ENCODE measurements at places on chromosomes 6 and 20. TPM values are rescaled to one million over a fixed set of nuclear protein-coding genes. Genes with fewer than 3 reads are reported as not detected.

- no peak for DNase-seq
Measured at GRCh38 chr6:20943922-20944321, 409.7 kb downstream of the CDKAL1 start.

DNA sequence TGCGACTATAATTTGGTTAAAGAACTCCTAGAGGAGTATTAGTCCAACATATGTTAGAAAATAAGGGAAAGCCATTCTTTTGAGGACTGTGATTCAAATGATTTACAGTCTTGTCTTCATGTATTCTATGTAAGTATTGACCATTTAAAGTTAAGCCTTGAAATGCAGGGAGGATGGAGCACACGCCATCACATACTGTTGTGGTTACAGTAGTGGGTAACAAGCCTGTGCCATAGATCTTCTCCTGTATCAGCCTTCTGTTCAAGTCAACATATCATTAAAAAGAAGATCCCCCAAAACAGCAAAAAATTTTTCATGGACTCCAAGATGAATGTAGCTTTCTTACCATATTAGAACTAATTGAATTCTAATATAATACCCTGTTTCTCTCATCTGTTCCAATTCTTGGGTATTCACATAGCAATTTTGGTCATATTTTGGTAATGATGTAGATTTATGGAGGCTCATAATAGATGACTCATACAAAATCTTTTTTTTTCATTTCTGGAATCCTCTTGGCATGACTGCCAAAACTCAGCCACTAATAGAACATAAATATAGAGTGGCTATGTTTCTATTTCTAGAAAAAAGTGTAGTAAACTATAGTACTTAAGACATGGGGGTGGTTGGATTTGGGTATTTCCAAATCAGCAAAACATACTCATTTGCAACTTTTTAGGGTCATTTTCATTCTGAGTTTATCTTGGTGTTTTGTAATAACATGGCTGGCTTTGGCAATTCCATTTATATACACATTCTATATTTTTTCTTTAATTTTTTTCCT is 413.5 kb downstream of the BCKDHB start:
- no peak for DNase-seq

DNA sequence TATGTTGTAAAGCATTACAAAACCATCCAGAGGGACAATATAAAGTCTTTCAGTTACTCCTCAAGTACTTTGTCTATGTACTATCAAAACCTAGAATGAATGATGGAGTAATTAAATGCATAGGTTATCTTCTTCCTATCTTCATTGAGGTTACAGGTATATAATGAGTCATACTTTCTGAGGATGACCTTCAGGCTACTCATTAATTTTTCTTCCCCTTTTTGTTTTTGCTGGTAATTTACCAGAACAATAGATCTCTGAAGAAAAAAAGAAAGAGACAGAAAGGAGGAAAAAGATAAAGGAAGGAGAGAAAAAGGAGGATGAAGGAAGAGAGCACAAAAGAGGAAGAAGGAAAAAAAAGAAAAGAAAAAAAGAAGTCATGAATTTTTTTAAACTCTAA is 398.4 kb downstream of the TBC1D32 start:
- DNase-seq: no peak

DNA sequence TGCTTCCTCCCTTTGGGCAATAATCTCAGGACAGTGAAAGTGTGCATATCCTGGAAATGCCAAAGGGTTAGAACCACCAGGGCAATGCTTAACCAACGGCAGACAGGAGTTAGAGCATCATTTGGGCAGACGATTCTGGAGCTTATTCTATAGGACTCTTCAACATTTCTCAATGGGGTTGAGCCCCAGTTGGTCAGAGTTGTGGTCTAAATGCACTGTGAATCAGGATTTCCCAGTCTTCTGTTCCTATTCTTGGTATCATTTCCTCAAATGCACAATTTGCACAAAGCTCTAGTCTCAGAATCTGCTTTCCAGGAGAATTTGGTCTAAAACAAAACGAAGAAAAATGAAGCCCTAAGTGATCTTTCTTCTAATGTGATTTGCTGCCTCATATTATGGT is 389.6 kb upstream of the JAG1 start:
- no peak for DNase-seq

GRCh38 chr6:4565301-4566250 is 210.6 kb upstream of the CDYL start:
- no peak for DNase-seq

- DNase-seq: no peak
Measured at GRCh38 chr20:51417250-51418136, 125.0 kb downstream of the NFATC2 start.

DNA sequence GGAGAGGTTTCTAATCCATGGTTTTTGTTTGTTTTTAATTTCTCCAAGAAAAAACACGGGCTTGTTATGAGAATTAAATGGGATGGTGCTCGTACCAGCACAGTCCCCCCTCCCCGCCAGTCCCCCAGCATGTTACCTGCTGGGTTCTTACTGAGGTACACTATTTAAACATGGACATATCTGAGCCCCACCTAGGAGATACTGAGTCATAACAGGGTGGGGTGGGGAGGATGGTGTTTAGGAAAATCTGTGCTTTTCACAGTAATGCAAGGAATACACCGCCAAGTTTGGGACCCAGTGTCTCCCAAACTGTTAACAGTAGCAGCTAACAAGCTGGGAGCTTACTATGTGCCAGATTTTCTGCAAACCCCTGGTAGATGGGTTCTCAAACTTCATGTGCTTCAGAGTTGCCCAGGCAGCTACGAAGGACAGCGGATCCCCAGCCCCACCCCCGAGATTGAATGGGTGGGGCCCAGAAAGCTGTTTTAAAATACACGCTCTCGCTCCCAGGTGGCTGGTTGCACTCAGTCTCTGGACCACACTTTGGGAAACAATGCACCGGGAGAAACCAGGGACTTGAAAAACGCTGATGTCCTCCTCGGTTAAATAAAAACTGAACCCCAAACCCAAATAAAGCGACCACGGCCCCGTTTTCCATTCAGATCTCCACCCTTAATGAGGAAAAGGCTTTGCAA is 995 bp downstream of the ZFP64 start:
- peak; percentile 73 for DNase-seq

GRCh38 chr6:43913375-43914271 is 143.6 kb downstream of the VEGFA start:
- no peak for DNase-seq

DNA sequence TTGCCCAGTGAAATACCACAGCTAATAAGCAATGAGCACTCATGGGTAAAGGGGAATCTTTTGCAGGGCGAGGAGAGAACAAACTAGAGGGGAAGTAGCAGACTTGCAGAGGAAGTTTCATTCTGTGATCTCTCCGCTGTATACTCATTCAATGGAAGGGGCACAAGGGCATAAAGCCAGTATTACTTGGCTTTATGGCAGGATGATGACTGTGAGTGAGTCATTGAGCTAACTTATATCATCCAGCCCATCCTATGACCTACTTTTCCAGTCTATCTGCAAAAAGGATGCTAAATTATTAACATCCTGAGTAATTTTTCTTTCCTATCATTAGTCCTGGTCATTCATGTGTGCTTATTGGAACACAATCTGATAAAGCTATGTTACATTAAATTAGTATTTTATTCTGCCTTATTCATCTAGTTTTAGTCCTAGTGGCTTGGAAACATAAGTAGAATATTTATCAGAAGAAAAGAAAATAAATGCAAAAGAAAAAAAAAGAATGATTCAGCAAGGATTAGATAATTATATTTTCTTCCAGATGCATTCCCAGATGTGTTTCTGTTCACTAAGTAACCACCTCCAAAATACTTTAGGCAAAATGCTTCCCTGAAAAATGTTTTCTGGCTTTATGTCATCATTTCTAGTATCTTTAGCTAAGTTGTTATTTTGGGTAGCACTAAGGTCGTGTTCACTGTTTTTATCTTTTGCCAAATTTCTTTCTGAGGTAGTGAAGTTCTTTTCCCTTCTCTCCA is 471.7 kb downstream of the CDKAL1 start:
- DNase-seq: peak; percentile 30

DNA sequence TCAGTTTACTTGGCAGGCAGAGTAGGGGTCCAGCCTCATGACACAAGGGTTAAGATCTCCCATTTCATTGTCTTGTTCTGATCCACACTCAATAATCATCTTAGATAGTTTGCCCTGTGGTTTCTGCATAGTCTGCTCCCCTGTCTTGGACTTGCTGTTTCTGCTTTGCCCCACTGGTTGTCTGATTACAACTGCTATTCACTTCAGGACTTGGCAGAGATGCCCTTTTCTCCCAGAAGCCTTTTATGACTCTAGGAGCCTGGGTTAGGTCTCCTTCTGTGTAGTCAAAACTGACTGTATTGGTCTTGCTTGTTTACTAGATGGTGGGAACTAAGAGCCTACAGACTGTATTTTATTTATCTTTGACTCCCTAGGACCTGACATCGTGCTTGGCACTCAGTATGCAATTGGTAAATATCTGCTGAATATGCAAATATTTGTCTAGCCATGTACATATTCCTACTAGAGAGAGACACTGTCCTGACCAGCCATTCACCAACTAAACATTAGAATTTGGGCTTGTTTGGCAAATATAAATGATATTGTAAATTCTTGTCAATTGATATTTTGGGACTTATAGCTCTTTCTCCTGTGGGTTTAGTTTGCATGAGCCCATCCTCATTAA is 165.9 kb upstream of the KCNK16 start:
- DNase-seq: no peak

DNA sequence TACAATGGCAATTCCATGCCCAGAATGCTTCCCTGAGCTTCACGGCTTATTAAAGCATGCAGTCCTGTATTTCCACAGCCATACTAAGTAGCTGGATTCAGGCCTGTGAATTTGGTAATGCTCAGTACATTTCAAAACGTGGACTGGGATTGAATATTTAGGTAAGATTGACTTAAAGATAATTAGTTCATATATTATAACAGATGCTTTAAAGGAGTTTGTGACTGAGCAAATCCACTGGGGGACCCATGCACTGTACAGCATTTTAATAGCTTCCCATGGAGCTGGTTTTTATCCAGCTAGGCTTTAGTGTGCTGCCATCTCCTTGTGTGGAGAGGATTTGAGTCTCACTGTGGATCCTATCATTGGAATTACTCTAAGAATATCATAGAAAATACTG is 420.9 kb upstream of the FLRT3 start:
- no peak for DNase-seq

DNA sequence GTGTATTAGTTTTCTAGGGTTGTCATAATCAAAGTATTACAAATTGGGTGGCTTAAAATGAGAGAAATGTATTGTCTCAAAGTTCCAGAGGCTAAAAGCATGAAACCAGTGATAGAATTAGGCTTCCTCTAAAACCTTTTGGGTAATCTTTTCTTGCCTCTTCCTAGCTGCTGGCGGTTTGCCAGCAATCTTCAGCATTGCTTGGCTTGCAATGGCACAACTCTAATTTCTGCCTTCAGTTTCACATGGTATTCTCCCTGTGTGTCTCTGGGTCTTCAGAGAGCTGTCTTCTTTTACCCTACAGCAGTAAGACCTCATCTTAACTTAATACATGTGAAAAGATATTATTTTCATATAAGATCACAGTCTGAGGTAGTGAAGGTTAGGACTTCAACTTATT is 479.1 kb upstream of the GJE1 start:
- DNase-seq: no peak

DNA sequence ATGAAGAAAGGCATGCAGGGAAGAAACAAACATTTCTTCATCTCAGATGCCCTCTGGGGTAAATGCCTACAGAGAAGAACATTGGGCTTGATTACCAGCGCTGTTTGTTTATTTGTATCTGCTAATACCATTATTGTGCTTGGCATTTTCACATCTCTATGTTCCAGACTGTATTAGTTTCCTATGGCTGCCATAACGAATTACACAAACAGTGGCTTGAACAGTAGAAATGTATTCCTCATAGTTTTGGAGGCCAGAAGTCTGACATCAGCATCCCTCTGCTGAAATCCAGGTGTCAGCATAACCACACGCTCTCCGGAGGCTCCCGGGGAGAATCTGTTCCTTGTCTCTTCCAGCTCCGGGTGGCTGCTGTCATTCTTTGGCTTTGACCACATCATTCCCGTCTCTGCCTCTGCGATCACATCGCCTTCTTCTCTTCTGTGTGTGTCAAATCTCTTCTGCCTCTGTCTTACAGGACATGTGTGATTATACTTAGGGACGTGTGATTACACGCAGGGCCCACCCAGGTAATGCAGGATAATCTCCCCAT is 241.6 kb upstream of the SUPT3H start:
- DNase-seq: no peak

DNA sequence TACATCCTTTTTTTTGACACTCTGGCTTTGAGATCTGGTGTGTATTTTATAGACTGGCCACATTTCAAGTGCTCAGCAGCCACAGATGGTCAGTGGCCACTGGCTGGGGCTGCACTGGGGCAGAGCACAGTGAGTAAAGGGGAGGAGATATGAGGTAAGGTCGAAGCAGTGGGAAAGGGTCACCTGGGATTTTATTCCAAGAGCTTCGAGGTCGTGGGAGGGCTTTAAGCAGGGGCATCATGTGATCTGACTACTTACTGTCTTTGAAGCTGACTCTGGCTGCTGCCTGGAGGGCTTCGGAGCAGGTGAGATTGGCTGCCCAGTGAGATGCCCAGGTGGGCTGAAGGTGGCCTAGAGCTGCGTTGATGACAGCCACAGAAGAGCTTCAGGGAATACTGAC is 6.7 kb downstream of the C20orf203 start:
- no peak for DNase-seq

DNA sequence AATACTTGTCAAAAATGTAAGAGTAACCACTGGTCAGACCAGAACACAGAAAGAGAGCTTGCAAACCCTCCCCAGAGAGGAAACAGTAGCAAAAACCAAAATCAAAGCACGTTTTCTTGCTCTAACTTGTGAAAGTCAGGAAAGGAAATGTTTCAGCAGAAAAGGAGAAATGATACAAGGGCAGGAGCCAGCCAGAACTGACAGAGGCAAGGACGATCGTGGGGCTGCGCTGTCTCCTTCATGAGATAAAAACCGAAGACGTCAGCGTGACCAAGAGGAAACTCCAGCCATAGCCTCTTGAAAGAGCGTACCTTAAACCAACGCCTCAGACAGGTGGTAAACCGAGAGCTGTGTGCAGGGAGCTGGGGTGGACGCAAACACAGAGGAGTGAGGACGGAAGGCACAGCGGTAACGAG is 27.5 kb downstream of the LAMA5 start:
- no peak for DNase-seq

DNA sequence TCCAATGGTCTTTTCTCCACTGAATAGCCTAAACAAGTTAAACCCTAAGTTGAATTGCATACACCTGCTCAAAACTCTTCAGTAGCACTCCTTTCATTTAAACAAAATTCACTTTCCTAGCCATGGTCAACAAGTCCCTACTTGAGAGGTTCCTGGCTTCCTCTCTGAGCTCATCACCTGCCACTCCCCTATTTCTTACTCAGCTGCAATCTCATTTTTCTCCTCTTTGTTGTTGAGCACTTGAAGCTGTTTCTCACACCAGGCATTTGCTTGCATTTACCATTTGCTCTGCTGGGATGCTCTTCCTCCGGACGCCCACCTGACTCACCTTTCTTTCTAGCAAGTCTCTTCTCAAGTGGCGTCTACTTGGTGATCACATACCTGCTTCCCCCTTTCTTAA is 38.5 kb downstream of the EDN1 start:
- no peak for DNase-seq

Gene OR2B6
- polyA plus RNA-seq: 0.18 TPM

Gene ASIP
- not detected for polyA plus RNA-seq

Gene CD109
- polyA plus RNA-seq: 18.3 TPM

Gene OR12D3
- not detected for polyA plus RNA-seq

Gene MACROD2
- 1.2 TPM for polyA plus RNA-seq

Gene HLA-DPA1
- polyA plus RNA-seq: not detected

Gene UNC5CL
- polyA plus RNA-seq: 0.79 TPM
